Motor neuron (in vitro differentiated cells): ENCODE measurements at places on chromosomes 1 and 21. TPM values are rescaled to one million over a fixed set of nuclear protein-coding genes. Genes with fewer than 3 reads are reported as not detected.

The TMEM53 gene
- total RNA-seq, result 9.6 and 11.4 TPM in 2 replicates

GRCh38 chr21:25494804-25495203 lies 112.5 kb downstream of the MRPL39 start:
- ATAC-seq, result no peak

The HTR6 gene
- 0.23 and 0.56 TPM in 2 replicates for total RNA-seq

The MYCL gene
- total RNA-seq, result 55.7 and 60.8 TPM in 2 replicates

The DMRTA2 gene
- 0.21 and 0.23 TPM in 2 replicates for total RNA-seq
